ENCODE measurements at places on chromosomes 16 and 17.

DNA sequence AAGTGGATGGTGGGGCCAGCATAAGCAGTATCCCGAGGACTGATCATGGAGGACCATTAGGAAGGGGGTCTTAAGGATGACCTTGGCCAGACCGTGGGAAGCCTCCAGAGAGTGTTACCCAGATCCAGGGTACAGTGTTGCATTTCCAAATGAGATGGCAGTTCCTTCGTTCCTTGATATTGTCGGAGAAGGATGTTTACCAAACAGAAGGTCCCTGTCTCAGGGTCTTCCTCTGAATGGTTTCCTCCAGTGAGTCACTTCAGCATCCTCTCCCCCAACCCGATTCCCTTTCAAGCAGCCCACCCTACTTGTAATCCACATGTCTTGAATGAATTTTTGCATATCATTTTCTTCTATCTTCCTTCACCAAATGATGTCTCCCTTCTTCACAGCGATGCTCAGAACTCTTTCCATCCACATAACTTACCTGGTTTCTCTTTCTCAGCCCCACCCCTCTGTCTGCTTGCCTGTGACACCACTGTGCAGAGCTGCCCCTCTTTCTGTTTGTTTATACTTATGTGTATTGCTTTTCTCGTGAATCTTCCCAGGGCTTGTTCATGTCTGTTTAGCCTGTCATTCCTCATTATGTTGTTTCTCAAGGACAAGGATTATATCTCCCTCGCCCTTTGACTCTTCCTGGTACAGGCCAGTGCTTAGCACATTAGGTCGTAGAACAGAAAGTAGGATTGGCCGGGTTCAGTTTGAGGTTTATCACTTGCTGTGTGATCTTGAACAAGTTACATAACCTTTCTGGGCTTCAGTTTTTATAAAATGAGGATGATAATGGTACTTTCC, 5.7 kb downstream of the GOSR2 start:
- no peak for DNase-seq

DNA sequence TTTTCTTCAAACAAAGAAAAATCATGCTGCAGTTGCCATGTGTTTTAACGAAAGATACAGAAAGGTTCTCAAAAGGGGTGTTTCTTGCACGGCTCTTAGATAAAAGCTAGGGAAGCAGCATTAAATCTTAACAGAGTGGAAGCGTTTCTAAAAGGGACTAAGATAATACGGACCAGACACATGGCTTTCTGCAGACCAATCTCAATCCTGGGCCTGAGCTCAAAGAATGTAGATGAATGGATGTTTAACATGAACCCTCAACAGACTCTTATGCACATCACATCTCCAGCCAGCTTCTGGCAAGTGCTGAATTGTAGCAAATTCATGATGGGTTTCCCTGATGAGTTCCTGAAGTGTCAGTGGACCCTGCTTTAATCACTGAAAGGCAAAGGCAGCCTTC, 80.2 kb upstream of the COX10 start:
- no peak for DNase-seq

- DNase-seq: peak; percentile 78
Measured at GRCh38 chr17:18356624-18357023, 6.7 kb downstream of the SHMT1 start.

GRCh38 chr17:62791767-62792446, 16.2 kb downstream of the MARCHF10 start:
- no peak for DNase-seq

- DNase-seq: peak; percentile 15
Measured at GRCh38 chr17:17175917-17176316, 30.2 kb downstream of the PLD6 start.

DNA sequence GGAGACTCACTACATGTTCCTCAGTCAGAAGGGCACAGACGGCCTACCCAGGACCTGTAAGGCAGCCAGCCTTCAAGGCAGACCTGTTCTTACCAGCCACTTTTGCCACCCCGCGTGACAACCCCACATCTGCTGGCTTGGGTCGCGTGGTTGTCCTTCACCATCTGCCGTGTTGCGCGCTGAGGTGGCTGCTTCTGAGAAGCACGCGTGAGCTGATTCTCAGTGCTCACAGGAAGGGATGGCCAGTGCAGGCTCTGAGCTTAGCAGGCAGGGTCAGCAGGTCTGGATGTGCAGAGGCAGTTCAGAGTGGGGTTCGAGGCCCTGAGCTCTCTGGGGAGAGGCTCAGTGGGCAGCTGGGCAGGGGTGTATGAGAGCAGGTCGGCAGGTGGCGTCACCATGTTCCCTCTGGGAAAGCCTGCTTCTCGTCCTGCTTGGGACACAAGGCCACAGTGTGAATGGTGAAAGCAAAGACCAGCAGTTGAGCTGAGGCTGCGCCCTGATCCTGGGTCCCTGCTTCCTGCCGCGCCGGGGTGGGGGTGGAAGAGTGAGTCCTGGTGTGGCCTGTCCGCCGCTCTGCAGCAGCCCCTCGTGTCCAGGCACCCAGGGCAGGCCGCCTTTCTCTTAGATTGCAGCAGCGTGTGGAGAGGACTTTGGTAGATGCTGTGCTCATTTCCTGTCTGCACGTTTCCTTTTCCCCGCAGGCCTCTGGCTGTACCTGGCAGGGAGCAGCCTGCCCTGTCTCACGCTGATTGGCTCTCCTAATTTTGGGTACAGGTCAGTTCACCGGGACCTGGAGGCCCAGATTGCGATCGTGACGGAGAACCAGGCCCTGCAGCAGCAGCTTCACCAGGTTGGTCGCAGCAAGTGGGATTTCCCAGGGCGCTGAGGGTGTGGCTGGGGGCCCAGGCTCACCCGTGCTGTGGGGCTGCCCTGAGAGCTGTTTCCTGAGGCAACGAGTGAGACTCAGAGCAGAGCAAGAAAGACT, 36.0 kb downstream of the PGS1 start:
- no peak for DNase-seq

DNA sequence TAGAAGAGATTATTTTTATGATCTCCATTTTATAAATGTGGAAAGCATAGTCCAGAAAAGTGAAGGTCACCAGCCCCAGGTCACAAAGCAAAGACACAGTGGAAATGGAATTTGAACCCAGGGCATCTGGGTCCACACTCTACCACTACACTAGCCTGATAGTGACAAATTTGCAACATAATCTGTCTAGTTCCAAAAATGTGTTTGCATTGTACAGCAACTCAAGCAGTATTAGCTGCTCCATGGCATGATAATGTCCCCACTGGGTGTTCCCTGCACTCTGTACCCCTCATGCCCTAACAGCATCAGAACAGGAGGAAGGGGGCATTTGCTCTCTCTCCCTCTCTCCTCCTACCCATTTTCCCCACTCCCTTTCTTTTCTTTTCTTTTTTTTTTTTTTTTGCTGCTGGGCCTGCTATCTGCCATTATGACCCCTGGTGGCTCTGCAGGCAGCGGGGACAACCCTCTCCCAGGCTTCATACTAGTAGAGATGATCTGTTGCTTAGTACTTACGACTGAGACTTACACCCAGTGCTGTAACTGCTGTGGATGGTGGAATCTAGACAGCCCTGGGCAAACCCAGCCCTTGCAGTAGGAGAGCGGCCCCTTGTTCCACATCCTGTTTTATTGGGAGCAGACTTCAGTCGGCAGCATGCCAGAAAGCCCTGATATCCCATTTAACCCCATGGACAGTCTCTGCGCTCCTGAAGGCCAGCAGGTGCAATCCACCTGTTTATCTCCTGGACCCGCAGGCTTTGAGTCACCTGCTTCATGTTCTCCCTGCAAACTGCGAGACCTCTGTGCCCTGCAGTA, 306.3 kb downstream of the SOX9 start:
- DNase-seq: no peak

DNA sequence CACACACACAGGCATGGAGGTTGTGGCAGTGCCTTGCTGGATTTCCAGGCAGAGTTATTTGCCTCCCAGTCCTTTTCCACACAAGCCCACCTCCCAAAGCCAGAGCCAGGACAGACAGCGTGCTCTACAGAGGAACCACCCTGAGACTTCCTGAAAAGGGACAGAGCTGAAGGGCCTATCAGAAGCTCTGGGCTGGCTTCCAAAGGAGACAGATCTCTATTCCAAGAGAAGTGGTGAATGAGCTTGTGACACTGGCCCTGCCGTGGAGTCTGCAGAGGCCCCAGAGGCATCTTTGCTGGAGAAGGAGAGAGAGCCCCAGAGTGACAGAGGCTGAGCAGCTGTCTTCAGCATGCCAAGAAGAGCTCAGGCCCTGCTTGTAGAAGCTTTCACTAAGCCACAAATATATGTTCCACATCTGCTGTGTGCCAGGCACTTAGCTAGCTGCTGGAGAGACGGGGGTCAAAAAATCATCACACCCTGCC, 8.3 kb upstream of the LPCAT2 start:
- peak; percentile 83 for DNase-seq

GRCh38 chr16:1163567-1164055, 10.7 kb downstream of the CACNA1H start:
- peak; percentile 40 for DNase-seq

- DNase-seq: no peak
Measured at GRCh38 chr16:27106305-27106704, 39.6 kb downstream of the C16orf82 start.

GRCh38 chr16:57619606-57620334, 8.7 kb upstream of the ADGRG1 start:
- DNase-seq: no peak

DNA sequence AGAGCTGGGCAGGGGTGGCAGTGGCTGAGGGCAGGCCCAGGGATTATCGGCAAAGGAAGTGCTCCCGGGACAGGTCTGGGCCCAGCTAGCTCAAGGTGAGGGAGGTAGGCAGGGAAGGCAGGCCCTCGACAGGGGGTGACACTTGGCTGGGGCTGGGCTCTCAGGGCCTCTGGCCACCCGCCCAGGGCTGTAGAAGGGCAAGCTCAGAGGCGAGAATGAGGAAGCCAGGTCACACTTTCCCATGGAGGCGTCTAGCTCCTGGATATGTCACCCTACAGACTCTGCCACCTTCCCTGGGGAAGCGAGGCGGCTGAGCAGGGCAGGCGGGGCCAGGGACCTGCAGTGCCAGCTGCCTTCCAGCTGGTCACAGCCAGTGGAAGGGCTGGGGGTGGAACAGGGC, 19.1 kb downstream of the FAM83G start:
- no peak for DNase-seq

DNA sequence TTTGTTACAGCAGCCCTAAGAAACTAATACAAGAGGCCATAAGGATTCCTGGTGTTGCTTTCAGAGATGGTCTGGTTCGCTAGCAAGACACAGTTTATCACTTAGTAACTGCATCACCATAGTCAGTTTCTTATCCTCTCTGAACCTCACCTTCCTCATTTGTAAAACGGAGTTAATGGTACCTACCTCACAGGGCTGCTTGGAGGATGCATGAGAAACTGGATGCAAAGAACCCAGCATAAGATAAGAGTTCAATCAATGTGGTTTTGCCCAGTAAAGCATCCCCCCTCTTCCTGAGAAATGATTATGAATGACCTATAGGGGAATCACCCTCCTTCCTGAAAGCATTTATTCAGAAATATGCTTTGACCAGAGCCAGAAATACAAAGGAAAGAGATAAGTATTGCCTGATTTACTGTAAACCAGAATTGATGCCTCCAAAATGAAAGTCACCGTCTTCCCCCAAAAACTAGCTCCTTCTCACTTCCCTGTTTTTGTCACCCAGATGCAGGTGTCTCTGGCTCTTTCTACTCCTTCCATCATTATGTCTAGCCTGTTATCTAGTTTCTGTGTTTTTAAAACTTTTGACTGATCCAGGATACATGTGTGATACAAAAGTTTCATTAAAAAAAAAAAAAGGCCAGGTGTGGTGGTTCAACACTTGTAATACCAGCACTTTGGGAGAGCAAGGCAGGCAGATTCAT, 2.8 kb upstream of the TEFM start:
- no peak for DNase-seq

DNA sequence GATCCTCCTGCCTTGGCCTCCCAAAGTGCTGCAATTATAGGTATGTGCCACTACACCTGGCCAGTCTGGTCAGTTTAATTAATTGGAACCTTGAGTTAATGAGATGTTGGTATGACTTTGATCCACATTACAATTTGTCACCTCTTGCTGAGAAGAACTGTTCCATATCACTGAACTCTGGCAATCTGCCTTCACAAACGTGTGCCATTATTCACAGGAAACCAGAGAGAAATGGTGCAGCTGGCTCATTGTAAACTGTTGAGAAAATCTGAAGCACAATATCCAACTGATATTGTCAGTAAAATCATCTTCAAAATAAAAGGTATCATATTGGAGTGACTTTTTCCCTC, 39.3 kb upstream of the YPEL2 start:
- DNase-seq: no peak

DNA sequence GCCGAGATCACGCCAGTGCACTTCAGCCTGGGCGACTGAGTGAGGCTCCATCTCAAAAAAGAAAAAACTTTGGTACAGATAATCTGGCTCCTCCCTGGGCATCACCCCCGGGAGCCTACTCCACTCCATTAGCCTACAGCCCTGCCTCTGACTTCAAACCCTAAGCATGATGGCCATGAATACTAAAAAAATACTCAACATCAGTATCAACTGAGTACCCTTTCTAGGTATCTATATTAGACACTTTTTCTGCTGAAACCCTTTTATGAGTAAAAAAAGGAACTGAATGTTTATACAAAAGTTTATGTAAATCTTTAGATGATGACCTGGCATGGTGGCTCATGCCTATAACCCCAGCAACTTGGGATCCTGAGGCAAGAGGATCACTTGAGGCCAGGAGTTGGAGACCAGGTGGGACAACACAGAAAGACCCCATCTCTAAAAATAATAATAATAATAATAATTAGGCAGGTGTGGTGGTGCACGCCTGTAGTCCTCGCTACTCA, 6.9 kb downstream of the RDM1 start:
- no peak for DNase-seq

DNA sequence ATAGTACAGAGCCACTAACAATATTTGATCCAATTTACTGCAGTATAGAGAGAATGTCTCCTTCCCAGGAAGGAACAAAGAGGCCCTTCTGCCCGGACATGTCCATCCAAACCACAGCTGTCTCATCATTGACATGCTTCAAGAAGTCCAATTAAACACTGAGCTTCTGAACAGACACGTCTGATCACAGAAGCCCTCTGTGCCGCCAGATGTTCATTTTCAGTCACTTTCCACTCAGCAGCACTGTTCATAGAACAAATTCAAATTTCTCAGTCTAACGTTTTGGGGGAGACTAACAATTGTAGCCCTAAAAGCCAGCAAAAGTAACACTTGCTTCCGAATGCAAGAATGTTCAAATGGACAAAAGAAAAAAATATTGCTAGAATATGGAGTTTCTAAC, 15.3 kb downstream of the ZC3H7A start:
- peak; percentile 86 for DNase-seq
